Panc1 (cell line): ENCODE measurements at places on chromosomes 4 and X.

GRCh38 chr4:169268951-169269760 is 1.6 kb downstream of the SH3RF1 start:
- no peak for DNase-seq

DNA sequence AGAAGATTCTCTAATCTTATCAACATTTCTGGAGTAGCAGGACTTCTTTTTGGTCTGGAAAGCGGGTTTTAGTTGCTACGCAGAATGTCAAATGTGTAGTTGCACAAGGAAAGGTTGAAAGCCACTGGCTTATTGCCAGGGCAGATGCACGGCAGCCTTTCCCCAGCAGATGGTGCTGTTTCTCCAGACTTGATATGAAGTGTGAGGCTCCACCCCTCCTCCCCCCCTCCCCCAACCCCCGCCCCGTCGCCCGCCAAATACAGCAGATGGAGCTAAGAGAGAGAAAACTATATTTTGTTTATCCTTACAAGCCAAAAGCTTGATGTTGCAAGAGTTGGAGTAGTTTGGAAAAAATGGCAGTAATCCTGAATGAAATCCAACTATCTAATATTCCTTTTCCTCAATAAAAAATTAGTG is 32.0 kb downstream of the ENOPH1 start:
- peak; percentile 59 for DNase-seq

DNA sequence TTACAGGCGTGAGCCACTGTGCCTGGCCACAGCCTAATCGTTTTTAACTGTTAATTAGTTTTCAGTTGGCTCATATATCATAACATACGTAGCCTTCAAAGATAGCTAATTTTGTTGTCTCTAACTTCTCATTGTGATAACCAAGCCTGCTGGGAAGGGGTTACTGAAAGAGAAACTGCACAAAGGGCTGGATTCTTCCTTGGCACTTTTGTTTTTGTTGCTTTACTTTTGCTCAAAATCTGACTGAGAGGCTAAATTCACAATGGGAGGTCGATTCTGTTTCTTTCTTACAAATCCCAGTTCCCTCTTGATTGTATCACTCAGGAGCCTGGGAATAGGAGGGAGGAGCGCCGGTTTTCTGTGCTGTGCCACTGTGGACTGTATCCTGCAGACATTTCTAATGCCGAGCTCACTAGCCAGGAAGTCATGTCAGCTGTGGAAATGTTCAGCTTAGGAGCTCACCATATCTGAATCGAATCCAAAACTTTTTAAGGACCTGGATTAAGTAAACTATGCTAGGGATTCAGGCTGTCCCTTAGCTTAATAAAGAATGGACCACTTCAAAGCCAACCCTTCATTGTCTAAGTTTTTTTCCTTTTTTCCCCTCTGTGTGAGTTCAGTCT is 120.5 kb upstream of the FAT1 start:
- peak; percentile 32 for DNase-seq

GRCh38 chr4:156886481-156886880 is 85.1 kb downstream of the PDGFC start:
- no peak for DNase-seq

DNA sequence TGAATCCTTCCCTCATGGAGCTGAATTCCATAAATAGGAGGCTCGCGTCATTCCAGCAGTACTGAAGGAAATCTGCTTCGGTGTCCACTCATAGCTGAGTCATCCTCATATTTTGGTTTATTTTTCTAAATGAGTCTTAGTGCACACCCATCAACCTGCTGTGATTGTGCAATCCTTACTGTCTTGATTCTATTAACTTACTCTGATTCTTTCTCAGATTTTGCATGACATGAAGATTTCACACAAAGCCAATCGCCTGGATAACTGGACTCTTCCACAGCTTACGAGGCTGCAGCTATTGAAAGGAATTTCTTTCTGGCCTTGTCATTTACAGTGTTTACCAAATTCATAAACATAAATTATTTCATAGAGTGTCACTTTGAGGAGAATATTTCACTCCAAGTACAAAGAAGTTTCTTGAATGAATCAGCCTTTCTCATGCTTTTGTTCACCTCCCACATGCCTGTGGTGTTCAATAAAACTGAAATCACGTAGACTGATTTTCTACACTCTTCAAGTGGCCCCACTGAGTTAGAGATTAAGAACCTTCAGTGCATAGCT is 207.6 kb upstream of the SLITRK2 start:
- DNase-seq: peak; percentile 59

DNA sequence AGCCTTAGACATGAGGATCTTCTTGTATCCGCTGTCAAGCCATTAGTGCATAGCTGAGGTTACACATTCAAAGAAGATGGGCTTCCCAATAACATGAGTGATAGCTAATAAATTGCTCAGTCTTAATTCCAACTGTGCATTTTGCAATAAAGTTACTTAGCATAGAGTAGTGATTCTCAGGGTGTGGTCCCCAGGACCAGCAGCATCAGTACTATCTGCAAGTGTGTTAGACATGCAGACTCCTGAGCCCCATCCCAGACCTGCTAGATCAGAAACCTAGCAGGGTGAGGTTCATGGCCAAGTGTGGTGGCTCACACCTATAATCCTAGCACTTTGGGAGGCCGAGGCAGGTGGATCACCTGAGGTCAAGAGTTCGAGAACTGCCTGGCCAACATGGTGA is 20.1 kb downstream of the ATP10D start:
- no peak for DNase-seq

GRCh38 chrX:143634663-143635455 is 1.0 kb downstream of the SLITRK4 start:
- no peak for DNase-seq

- no peak for DNase-seq
These were observed 328.2 kb downstream of the DTHD1 start for GRCh38 chr4:36609661-36610060.

DNA sequence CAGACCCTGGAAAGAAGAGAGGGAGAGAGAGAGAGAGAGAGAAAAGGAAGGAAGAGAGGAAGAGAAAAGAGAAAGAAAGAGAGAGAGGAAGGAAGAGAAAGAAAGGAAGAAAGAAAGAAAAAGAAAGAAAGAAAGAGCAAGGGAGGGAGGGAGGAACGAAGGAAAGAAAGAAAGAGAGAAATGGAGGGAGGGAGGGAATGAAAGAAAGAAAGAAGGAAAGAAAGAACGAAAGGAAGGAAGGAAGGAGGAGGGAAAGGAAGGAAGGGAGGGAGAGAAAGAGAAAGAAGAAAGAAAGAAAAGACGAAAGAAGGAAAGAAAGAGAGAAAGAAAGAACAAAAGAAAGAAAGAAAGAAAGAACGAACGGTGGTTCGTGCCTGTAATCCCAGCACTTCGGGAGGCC is 133.4 kb downstream of the HNRNPD start:
- DNase-seq: no peak

GRCh38 chr4:143083756-143084472 is 100.8 kb upstream of the USP38 start:
- DNase-seq: no peak

DNA sequence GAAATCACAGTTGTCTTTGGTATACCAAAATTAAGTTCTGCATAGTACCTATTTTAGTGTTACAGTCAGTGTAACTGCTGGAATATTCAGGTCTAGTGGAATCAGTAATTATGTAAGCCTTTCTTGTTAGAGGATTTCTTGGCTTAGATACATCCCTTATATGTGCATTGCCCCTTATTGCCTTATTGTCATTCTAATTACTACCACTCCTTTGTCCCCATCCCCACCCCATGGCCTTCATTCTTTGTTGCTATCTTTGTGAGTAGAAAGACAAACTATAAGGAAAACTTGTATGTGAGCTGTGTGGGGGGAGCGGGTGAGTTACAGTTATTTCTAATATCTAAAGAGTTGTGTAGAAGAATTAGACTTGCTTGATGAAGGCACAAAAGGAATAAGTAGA is 36.9 kb upstream of the RPA4 start:
- DNase-seq: no peak

- DNase-seq: peak; percentile 36
These were observed 1.4 kb upstream of the ZNF185 start for GRCh38 chrX:152896450-152896849.

- no peak for DNase-seq
These were observed 18.9 kb downstream of the DNAJB14 start for GRCh38 chr4:99927566-99927965.
